ENCODE measurements at places on chromosomes 13 and 19.

- no peak for DNase-seq
Observed at GRCh38 chr13:32587811-32588170, 1.5 kb downstream of the PDS5B start.

GRCh38 chr13:75455962-75456361 lies 26.0 kb downstream of the TBC1D4 start:
- no peak for DNase-seq

- DNase-seq, result peak; percentile 40
Observed at GRCh38 chr13:94595001-94595949, 677 bp downstream of the TGDS start.

DNA sequence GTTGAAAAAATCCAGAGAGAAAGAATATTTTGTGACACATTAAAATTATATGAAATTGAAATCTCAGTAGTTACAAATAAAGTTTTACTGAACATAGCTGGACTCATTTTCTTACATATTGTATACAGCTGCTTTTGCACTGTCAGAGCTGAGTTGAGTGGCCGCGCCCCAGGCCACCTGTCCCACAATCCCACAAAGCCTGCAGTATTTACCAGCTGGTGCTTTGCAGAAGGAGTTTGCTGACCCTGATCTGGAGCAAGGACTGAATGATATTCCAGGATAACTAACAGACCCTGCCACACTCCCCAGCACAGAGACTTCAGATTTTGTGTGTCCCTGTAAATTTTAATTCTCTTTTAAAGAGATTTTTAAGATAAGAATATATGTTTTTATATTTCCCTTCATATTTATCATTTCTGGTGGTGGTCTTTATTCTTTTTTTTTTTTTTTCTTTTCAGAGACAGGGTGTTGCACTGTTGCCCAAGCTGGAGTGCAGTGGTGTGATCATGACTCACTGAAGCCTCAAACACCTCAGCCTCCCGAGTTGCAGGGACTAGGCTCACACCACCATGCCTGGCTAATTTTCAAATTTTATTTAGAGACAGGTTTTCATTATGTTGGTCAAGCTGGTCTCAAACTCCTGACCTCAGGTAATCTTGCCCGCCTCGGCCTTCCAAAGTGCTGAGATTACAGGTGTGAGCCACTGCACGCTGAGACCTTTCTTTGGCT lies 48.5 kb downstream of the TDRD12 start:
- DNase-seq, result no peak

DNA sequence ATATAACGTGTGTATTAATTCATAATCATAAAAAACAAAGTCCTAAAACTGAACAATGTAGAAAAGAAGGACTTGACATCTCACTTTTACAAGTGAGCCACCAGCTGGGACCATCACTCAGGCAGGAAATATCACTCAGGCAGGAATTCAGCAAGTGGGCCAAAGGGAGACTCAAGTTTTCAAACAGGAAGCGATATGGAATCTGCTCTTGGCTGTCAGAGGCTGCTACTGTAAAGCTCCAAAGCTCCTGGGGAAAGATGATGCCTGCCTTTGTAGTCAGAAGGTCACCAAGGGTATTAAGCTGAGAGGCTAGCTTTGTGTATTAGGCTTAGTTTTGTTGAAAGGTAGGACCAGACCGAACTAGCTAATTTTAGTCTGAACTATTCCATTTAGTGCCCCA lies 5.5 kb upstream of the AKAP11 start:
- no peak for DNase-seq

DNA sequence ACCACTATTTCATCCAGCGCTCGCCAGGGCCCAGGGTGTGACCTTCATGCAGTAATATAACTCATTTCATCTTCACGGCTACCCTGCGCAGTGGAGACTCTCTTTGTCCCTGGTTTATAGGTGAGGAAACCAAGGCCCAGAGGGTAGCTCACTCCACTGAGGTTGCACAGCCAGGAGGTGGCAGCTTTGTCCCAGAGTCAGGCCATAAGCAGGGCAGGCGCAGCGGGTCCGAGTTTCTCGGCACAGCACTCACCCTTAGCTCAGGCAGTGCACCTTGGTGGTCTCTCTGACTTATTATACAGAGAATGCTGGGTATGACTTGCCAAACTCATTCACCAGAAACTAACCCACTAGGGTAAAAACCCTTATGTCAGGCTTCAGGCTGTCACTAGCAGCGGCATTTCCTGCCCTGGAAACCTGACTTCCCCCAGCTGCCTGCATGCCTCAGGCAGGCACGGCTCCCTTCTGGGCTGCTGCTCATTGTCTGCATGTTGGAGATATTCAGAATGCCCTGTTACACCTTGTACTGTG lies 24.5 kb downstream of the PPP5C start:
- DNase-seq, result no peak

DNA sequence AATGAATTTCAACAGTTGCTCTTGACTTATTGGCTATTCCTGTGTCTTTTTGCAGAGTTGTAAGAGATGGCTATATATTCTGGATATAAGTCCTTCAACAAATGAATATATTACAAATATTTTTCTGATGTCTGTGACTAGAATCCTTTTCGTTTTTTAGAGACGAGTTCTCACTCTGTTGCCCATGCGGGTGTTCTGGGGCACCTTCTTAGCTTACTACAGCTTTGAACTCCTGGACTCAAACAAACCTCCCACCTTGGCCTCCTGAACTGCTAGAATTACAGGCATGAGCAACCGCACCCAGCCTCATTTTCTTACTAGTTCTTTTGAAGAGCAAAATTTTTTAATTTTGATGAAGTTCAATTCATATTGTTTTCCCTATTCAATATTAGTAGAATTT lies 287.8 kb downstream of the LIG4 start:
- no peak for DNase-seq

- no peak for DNase-seq
Observed at GRCh38 chr13:97967948-97968347, 14.5 kb downstream of the IPO5 start.

DNA sequence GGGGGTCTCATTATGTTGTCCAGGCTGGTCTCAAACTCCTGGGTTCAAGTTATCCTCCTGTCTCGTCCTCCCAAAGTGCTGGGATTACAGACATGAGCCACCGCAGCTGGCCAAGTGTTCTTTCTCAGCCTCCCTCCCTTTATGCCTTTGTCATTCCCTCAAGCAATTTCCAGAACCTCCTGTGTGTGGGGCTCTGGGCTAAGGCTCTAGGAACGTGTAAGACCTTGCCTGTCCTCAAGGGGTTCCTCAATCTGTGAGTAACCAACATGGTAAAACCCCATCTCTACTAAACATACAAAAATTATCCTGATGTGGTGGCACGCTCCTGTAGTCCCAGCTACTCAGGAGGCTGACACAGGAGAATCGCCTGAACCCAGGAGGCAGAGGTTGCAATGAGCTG lies 15.5 kb upstream of the SPACA4 start:
- DNase-seq, result no peak

DNA sequence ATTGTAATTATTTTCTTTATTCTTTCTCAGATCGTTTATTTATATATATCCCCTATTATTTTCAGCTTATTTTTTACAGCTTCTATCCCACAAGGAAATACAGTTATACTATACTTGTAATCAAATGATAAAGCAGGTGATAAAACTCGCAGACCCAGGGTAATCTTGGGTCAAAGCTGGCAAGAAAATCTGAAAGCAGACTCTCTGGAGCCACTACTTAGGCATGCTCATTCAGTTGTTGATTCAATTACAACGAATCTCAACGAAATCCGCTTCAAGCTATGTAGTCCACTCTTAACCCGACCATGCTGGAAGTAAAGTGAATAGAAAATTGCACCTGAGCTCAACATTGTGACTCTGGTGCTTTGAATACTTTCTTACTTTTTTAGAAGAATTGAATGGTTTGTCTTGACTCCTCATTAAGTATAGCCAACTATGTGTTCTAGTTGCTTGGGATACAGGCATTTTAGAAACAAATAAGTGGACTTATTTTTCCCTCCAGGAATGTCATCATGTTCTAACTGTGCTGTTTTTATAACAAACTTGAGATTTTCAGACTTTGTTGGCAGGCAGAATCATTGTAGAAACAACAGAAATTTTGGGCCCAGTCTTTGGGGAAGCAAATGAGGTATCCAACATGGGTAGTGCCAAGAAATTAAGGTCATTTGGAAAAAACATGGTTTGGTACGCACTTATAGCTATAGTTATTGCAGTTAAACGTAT lies 21.4 kb downstream of the ESD start:
- DNase-seq, result no peak

DNA sequence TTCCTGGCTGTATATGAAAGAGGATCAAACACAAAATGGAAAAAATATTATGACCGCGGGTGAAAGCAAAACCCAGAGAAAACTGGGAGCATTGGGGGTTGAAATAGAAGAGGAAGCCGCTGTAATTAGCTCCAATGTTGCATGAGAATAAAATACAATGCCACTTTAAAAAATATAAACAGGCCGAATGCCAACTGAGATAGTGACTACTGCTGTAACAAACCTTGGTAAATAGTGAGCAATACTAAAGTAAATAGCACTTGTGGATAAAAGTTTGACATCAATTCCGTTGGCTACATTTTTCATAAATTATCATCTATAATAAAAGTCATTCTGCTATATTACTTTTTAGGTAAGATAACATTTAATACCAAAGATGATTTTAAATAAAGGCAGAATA lies 395.8 kb upstream of the MIR17HG start:
- DNase-seq, result no peak

- no peak for DNase-seq
Observed at GRCh38 chr19:41356984-41357739, 3.4 kb upstream of the TGFB1 start.
